ENCODE measurements at places on chromosomes 4 and X.

GRCh38 chrX:148146121-148146520 lies 165.0 kb downstream of the FMR1NB start:
- no peak for DNase-seq

GRCh38 chrX:150982235-150982787 lies 824 bp upstream of the HMGB3 start:
- DNase-seq: no peak

DNA sequence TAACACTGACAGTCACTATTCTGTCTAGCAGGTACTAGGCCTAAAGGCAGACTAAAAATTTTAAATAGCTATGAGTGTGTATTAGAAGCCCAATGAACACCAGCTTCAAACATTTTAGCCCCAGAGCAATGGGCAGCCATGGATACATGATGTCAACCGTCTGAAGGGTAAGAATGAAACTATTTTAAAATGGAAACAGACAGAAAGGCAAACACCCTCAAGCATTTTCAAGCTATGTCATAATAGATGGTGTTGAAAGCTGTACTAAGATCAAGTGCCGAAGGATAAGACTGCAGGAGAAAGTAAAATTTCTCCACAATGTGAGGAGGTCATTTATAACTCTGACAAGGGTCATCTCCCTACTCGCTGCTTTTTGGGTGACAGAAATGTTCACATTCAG lies 225.0 kb downstream of the COL25A1 start:
- no peak for DNase-seq

DNA sequence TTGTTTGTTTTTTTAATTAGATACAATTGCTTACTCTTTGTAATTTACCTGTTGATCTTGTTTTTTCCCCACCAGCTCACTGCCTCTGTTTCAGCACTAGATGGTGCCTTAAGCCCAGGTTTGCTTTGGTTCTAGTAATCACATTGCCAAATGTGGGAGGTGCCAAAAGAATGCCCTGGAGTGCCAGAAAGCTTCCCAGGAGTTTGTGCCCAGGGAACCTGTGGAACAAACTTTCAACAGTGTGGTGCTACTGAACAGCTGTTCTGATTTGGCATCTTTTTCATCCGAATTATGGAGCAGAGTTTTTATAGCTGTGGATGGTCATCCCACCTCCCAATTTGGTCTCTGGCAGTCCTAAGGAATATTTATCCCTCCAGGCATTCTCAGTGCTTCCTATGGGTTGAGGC lies 1000.7 kb downstream of the STIM2 start:
- DNase-seq: no peak

GRCh38 chrX:15405846-15406245 lies 21.6 kb upstream of the VEGFD start:
- DNase-seq: no peak

DNA sequence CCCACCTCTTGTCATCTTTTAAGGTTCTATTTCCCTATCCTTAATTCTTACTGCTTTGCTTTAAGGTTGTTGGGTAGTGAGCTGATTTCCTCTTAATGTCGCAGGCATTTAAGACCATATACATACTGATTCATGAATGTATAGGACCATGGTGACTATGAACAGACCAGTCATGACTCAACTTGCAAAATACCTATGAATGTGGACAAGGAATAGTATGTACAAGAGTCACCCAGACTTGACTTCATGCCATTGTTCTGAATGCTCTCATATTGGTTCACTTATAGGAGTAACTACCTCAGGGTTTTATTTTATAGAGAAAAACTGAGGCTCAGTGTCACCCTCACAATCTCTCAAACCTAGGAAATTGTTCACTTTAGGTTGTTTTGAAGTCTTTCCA lies 44.3 kb downstream of the CCNG2 start:
- no peak for DNase-seq

All from CD4-positive, alpha-beta T cell treated with Interleukin-21 for 1 hour (primary cell).